ENCODE measurements at places on chromosomes 7 and 10.

DNA sequence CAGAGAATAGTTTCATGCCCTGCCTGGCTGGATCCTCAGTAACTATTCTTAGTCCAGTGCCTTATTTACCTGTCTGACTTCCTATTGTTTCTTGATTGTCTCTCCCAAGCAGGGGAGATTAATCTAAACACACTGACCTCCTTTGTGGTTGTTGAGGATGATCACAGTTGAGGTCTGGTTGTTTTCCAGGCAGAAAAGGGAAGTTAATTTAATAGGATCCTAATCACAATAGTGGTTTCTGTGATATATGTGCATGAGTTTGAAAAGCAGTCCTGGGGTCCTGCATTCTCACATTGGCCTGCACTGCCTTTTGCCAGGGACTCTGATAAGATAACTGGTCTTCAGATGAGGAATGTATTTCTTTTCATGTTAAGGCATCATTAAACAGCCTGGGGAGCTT, 130.1 kb downstream of the SND1 start:
- DNase-seq: no peak

DNA sequence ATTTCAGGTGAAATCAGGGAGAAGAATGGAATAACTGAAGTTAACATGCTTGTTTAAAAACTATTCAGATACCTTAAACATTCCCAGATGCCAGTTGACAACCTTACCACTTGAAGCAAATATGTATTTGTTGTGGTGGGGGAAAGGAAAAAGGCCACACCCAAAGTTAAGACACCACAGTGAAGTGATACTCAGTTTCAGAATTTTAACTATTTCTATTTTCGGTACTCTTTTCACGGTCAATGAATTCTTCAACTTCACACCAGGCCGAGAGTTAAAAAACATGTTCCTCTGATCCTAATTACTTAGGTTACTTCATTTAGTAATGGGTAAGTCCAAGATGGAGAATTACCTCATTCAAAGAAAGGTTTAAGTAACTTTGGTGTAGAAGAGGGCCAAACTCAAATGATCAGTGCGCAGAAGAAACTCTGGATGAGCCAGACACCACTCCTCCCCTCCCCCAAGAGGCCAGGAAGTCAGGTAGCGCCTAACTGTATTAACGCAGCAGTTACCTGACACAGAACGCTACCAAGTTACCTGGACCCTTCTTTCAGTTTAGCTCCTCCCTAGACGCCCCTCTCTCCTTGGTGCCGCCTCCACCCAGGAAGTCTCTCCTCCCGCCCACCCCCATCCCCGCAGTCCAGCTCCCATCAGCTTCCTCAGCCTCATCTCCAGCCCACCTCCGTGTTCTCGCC, 700 bp downstream of the MTPN start:
- no peak for DNase-seq

DNA sequence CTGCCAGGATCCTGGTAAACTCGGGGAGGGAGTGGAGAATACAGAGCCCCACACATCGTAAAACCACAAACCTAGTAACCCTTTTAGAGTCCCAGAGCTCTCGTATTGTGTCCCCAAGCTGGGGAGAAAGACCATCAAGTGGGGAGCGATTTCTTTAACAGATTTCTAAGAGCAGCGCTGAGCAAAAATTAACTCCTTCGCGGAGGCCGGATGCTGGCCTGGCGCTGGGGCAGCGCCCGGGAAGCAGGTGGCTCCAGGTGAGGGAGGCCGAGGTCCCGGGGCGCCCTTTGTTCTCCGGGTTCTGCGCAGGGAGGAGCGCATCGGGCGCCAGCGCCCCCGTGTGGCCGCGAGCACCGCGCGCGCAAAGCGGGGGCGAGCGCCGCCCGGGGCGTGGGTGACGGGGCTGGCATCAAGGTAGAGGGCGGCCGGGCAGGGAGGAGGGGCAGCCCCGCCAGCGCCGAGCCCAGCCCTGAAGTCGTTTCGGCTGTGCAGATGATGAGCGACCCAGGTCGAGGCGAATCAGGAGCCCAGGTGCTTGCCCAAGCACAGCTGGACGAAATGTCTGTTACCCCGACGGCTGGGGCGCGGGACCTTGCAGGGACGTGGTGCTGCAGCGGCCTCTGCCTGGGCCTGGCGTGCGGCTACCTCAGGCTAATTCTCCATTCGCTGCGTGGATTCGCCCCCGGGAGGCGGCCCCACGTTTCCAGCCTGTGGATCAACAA, 10.4 kb upstream of the FGFR2 start:
- DNase-seq: no peak

GRCh38 chr7:7738177-7738576, 19.8 kb upstream of the RPA3 start:
- DNase-seq: no peak

DNA sequence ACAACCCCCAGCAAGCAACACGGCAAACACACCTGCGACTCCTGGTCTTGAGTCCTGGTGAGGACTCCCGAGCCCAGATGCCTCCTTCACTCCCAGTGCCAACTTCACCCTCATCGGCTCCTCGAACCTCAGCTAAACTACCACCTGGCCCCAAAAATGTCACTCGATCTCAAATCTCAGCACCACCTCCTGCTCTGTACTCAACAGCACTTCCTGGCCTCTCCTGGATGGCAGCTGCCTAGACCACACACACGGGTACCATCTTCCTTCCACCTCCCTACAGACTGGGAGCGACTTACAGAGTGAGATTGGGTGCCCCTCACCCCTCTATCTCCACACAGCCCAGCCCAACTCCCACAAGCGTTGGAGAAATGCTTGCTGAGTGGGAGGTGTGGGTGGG, 123.9 kb upstream of the MGMT start:
- DNase-seq: no peak

DNA sequence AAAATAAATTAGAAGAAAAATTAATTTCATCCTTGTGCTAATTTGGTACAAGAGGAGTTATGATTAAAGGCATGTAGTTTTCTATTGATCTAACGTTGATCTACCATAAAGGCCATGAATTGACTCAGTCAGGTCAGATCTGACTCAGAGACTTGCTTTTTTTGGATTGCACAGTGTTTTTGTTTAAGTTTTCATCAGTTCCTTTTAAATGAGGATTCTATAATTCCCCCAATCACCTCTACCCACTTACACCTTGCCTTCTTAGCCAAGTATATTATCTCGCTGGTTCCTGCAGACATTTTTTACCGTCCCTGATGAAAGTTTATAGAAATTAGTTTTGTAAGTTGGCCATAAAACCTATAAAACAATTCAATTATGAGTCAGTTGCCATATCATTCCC, 132.4 kb upstream of the PALS2 start:
- DNase-seq: no peak

DNA sequence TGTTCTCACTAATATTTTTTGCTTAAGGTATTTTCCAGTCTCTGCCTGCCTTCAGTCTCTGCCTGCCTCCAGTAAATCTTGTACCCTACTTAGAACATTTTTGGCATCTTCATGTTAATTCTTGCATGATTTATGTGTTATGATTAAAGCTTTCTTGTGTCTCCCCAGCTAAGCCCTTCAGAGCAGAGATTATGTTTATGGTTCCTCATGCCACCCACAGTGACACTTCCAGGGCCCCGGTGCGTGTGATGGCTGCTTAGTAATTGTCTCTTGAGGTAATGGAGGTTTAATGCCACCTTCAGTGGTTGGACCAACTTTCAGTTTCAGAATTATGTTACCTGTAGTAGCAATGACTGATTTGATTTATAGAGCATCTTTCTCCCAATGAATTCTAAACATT, 70.6 kb upstream of the MET start:
- no peak for DNase-seq

- no peak for DNase-seq
Measured at GRCh38 chr10:118447478-118448270, 105.5 kb upstream of the FAM204A start.

DNA sequence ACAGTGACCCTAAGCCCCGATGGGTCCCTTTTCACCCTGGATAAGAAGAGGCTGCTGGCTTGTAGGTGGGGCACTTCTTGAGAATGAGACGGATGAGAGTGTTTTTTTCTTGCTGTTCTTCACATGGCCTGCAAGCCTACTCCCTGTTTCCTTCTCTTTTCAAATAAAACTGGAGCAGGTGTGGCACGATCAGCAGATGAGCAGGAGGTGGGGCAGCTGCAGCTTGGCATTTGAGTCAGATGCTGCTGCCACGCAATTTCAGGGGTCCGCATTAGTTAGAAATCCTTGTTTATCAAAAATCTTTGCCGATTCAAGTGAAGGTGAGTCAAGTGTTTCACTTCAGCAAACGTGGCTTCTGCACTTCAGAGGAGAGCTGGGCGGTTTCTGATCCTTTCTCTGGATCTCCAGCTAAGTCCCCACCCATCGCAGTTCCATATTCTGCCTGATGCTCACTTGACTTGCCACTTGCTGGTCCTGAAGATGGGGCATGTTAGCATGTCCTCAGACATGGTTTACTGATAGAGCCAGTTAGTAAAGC, 20.8 kb downstream of the WDFY4 start:
- no peak for DNase-seq

- DNase-seq: no peak
Measured at GRCh38 chr7:43752411-43752810, 6.1 kb upstream of the BLVRA start.

DNA sequence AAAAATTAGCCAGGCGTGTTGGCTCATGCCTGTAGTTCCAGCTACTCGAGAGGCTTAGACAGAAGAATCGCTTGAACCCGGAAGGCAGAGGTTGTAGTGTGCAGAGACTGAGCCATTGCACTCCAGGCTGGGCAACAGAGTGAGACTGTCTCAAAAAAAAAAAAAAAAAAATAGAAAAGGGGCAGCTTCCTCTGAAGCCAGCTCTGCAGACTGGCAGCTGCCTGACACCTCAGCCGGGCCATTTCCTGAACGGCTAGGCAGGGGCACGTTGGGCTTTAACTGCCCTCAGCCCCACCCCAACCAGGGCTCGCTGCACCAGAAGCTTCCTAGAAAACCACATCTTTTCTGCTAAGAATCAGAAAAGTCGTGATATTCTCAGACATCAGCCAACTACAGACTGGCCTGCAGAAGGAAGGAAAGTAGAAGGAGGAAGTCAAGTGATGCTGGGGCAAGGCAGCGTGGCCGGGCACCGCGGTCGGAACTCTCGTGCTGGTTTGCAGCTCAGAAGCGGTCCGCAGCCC, 38.0 kb downstream of the PRKAG2 start:
- DNase-seq: no peak

- DNase-seq: no peak
Measured at GRCh38 chr7:116862951-116863670, 724 bp downstream of the CAPZA2 start.

GRCh38 chr7:142581341-142581740, 167.9 kb upstream of the PRSS1 start:
- no peak for DNase-seq

DNA sequence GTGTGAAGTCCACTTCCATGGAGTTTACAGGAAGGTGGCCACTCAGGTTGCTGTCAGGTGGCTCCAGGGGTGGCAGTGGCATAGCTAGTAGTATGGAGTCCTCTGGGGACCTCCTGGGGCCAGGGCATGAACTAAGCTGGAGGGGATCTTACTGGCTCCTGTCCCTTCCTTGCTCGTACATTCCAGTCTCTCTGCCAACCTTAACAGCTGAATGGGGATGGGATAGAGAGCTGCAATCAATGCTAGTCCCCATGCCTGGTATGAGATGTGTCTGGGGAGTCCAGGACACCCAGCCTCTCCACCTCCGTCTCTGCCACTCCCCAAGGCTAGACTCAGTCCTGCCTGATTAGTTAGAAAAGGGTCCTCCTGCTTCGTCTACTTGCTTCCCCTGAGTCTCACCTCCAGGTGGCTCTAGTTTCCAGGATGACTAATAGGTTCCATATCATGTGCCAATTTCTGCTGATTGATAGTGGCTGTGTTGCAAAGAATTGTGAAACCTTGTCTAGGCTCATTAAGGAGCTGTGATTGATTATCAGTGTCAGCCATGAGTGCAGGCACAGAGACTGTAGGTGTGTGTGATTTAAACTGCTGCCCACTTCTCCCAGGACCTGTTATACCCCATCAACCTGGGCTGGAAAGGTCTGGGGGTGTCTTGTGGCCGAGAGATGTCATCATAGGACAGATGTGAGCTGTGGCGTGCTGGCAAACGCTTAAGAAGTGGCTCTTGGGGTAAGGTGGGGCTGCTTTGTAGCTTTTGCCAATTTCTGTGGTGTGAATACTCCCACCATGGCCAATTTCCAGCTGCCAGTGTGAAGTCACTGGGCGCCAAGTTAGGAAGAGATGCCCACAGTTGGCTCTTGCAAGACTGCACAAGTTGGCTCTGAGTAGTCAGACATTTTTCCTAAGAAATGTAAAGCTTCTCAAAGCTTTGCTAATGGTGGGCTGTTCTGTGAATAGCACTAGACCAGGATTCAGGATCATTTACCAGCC, 59.8 kb downstream of the COL13A1 start:
- peak; percentile 60 for DNase-seq

- DNase-seq: no peak
Measured at GRCh38 chr10:6276356-6276755, 73.6 kb downstream of the PFKFB3 start.

DNA sequence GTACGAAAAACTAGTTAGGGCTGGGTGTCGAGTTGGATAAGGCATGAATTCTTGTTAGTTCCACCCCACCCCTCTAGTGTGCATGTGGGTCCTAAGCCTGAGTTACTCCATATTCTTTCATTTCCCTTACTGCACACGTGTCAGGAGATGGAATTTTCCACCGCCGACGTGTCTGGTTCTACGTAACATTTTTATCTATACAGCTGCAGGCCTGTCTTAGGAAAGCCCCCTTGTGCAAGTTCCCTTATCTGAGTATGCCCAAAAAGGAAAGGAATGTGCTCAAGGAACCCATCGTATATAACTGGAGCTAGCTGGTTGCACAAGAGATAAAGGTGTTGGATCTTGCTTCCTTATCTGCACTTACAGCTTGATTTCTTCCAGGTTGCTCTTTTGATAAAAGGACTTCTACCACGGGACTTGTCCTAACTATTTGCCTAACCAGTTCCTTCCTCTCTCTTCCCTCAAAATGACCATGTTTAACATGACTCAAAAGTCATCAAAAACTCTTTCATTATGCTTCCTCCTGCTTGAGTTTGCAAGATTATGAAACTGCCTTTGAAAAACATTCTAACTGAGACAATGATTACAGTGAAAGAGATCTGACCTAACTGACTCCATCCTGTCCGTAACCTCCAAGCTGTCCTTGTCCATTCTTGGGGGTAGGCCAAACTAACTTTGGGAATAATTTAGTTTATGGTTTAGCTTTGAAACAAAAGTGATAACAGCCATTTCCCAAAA, 181.4 kb downstream of the AKR1D1 start:
- no peak for DNase-seq

DNA sequence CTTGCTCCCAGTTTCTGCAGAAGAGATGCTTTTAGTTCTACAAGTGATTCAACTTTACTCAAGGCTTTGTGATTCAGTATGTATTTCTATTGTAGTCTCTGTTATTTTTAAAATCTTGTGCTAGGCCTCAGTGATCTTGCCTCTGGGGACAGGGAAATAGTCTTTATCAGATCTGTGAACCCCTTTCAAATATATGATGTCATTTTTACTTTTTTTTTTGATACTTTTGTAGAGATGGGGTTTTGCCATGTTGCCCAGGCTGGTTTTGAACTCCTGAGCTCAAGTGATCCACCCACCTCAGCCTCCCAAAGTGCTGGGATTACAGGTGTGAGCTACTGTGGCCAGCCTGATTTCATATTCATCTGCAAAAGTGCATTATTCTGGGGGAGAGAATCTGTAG, 3.4 kb downstream of the SNX10 start:
- no peak for DNase-seq
